Stimulated activated CD4-positive, alpha-beta T cell treated with anti-CD3 and anti-CD28 coated beads, Interleukin-4, amount 100 ng/mL, for 4 hours (primary cell): ENCODE measurements at places on chromosomes 1 and 21.

DNA sequence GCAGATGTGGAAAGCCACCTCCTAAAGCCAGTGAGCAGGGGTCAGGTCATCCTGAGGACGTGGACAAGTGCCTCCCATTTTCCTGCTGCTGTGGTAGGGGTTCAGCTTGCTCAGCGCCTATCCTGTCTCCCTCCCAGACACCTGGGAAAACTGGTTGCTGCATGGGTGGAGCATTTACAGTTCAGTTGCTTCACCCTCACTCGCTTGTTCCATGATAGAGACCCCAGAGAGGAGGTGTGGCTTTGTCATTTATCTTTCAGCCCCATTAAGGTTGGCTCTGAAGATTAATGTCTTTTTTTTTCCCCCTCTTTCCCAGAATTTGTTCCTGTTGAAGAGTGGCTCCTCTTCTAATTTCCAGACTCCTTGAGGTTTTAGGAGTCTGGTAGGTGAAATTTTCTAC, 9.2 kb downstream of the VANGL1 start:
- no peak for DNase-seq

GRCh38 chr1:6271554-6271953, 10.7 kb upstream of the GPR153 start:
- DNase-seq, result no peak

- DNase-seq, result no peak
Observed at GRCh38 chr1:232292239-232292638, 337.7 kb downstream of the SIPA1L2 start.

- no peak for DNase-seq
Observed at GRCh38 chr1:77438236-77438913, 156.6 kb downstream of the AK5 start.

GRCh38 chr1:12447307-12447706, 170.7 kb downstream of the DHRS3 start:
- no peak for DNase-seq

GRCh38 chr1:93804412-93804811, 74.6 kb downstream of the DNTTIP2 start:
- no peak for DNase-seq

DNA sequence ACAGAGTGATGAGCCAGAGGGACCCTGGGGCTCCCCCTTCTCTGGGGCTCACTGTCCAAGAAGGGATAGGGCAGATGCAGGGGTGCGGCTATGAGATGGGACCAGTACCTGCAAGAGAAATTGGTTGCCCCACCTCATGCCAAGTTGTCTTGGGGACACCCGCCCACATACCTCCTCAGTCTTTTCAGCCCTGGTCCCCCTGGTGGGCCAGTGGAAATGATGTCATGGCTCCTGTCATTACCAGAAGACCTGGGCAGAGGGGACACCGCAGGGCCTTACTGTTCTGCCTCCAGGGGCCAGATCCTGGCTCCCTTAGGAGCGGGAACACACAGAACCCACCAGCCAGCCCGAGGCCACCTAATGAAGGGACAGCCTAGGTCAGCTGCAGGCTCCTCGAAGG, 63.2 kb downstream of the CDK18 start:
- DNase-seq, result no peak

GRCh38 chr1:19054216-19054615, 97.7 kb upstream of the IFFO2 start:
- DNase-seq, result no peak

DNA sequence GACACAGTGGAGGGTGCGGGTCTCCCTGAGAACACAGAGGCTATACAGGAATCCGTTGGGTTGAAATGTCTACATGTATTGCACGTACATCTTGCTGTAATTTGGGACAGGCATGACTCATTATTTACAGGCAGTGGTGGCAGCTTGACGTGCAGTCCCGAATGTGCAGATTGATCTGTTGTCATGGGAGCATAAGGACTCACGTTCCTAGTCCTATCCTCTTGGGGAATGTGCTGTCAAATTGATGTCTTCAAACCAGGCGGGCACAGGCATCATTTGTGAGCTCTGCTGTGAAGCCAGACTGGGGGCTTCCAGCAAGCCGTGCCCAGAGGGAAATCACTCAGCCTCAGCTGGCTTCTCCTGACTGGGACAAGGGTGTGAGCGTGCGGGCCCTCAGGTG, 40.5 kb downstream of the S100B start:
- DNase-seq, result no peak

DNA sequence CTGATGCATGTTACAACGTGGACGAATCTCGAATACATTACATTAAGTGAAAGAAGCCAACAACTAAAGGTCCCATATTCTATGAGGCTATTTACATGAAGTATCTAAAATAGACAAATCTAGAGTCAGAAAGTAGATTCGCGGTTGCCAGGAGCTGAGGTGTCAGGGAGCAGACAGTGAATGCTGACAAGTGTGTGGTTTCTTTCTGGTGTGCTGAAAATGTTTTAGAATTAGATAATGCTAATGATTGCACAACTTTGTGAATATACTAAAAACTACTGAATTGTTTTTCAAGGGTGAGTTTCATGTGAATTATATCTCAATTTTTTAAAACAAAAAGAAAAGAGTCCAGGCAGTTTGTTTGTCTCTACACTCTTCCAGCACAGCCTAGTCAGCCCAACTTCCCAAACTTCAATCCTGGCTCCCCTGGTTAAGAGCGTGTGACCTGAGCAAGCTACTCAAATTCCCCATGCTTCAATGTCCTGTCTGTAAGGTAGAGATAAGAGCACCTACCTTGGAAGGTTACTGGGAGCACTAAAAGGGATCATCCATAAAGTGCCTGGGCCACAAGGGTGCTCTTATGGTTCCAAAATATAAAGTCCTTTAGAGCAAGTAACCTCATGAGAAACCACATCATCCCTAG, 20.9 kb downstream of the HLCS start:
- no peak for DNase-seq

DNA sequence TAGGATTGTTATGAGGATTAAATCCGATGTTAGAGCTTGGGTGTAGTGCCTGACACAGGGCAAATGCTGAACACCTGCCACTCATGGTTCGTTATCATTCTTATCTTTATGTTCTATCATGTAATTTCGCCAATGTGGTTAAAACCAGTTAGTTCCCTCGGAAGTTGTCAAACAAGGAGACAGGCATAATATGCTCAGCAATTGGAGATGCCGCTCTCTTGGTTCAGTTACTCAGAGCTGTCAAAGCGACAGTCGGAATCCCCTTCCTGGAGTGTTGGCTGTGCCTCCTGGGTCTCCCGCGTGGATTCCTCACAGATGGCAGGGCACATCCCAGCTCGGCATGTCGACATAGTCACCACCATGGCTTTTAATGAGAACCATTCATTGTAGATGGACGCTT, 192.2 kb downstream of the ROR1 start:
- no peak for DNase-seq

GRCh38 chr1:107135463-107135862, 5.4 kb upstream of the NTNG1 start:
- DNase-seq, result peak; percentile 0

GRCh38 chr1:51519865-51520699, 1.0 kb upstream of the EPS15 start:
- no peak for DNase-seq

DNA sequence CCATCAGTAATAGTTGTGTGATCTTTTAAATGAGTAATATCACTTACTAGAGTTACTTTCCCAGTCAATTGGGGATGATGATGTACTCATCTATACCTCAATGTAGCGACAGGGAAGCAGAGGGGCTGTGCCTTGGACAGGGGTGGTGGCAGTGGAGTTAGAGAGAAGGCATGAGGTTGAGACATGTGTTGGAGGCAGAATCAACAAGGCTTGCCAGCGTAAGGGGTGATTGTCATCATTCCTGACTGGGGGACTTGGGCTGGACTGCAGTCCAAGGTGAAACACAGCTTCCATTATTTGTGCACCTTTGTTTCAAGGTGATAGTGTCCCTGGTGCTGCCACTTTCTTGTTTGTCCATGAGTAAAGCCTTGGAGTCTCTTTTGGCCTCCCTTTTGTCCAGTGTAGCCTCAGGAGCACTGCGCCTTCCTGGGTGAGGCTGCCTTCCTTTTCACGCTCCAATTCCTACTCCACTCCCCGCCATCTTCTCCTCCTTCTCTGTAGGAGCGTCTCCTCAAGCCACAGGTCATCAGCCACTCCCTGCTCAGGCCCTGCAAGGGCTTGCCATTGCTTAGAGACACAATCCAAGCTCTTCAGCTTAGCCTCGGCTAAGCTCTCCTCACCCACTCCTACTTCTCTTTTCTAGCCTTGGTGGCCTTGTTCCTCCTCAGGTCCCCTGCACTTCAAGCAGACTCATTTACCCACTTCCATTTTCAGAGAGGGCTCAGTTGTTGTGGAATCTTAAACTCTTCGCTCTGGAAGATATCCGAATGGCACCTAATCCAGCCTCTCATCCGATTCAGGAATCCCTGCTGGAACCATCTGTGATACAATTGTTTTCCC, 77.6 kb upstream of the CD34 start:
- DNase-seq, result no peak

DNA sequence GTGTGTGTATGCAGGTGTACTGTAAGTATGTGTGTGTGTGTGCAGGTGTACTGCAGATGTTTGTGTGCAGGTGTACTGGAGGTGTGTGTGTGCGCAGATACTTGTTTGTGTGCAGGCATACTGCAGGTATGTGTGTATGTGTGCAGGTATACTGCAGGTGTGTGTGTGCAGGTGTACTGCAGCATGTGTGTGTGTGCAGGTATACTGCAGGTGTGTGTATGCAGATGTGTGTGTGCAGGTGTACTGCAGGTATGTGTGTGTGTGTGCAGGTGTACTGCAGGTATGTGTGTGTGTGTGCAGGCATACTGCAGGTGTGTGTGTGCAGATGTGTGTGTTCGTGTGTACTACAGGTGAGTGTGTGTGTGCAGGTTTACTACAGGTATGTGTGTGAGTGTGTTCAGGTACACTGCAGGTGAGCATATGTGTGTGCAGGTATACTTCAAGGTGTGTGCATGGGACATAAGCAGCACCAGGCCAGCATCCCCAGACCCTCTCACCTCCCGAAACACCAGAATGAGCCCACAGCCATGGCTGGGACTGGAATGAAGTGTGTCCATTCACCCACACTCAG, 97.5 kb downstream of the DMRTB1 start:
- DNase-seq, result no peak

- DNase-seq, result no peak
Observed at GRCh38 chr21:28224191-28224726, 768.4 kb downstream of the LTN1 start.

GRCh38 chr1:87928623-87929022, 599.9 kb downstream of the LMO4 start:
- DNase-seq, result no peak

- DNase-seq, result no peak
Observed at GRCh38 chr1:199096591-199096990, 457.8 kb downstream of the PTPRC start.

DNA sequence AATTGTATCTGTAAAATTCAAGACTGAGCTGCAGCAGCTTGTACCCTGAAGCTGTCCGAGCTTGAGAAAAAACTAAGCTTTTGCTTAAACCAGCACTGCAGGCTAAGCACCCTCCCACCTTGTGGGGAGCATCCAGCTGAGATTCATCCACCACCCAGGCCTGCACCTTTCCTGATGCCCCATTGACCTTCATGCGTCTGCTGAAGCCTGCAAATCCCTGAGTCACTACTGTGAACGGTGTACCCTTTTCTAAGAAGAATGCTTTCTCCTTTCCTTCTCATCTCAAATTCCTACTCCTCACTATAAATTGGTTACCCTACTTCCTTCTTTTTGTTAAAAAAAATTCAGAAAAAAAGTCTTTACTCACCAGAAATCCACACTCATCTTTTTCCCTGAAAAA, 90.9 kb upstream of the RGS18 start:
- no peak for DNase-seq

- no peak for DNase-seq
Observed at GRCh38 chr1:107262467-107263286, 121.8 kb downstream of the NTNG1 start.

GRCh38 chr1:21573971-21574465, 64.8 kb downstream of the ALPL start:
- peak; percentile 6 for DNase-seq
